ENCODE measurements at places on chromosomes 6 and 20. TPM values are rescaled to one million over a fixed set of nuclear protein-coding genes. Genes with fewer than 3 reads are reported as not detected.

GRCh38 chr6:17452096-17452495, 58.7 kb downstream of the CAP2 start:
- H3K36me3 ChIP-seq, result no peaks in the 10 kb centered on the region
- H3K27me3 ChIP-seq, result peaks cover 8% of the 10 kb centered on the region
- DNase-seq, result no peak
- H3K27ac ChIP-seq, result no peak overlapping the region

DNA sequence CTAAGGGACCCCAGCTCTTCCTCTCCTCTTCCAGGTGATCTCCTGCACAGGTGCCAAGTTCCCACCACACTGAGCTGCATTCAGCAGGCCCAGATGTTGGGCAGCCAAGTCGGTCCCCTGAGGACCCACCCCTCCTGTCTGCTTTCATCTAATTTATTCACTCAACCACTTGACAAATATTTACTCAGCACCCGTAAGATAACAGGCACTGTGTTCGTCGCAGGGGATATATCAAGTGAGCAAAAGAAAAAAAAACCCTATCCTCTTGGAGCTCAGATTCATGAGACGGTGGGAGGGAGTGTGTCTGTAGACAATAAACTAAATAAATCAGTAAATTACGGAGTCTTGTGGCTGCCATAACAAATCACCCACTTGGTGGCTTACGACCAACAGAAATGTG, 143.6 kb downstream of the MRPL14 start:
- no peaks in the 10 kb centered on the region for H3K27me3 ChIP-seq
- H3K27ac ChIP-seq, result no peak overlapping the region
- no peaks in the 10 kb centered on the region for H3K36me3 ChIP-seq
- no peak for DNase-seq
- H3K4me1 ChIP-seq, result no peaks in the 10 kb centered on the region

DNA sequence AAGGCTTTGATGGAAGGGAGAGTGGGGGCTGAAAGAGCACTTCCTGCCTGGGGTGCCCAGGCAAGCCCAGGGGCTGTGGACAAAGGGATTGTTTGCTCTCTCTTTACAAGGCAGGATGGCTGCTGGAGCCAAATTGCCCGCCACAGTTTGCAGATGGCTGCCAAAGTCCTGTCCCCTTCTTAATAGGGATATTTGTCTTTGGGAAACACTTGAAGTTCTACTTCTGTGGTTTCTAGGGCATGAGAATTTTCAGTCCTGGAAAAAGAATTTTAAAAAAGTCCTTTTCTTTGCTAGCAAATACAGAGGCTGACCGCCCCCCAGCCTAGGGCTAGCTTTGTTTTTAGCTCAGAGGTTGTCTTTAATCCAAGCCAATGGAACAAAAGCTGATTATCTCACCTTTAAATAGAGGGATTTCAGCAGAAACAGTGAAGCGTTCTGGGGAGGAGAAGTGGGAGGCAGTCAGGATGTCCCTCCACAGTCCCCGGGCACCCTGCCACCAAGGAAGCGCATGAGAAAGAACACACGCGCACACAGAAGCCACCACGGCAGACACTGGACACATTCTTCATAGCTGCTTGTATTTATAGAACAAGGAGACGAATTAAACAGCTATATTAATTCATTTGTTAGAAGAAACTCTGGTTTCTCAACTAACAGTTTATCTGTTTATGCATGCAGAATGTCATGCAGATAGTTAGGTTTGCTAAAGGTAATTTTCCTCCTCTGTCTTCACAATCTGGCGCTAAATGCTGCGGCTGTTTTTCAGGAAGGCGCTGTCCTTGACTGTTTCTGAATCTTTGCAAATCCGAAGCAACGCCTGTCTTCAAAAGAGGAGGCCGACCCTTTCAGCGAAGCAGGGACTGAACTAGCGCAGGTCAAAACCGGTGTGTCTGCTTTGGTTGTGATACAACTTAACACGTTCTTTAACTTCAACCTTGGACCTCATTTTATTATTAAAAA, 736.9 kb downstream of the QKI start:
- no peak overlapping the region for H3K4me3 ChIP-seq
- H3K4me1 ChIP-seq, result no peaks in the 10 kb centered on the region
- H3K27ac ChIP-seq, result no peak overlapping the region
- no peaks in the 10 kb centered on the region for H3K27me3 ChIP-seq
- no peak for DNase-seq

CALHM4 gene
- total RNA-seq, result not detected
